ENCODE measurements at places on chromosomes 7 and 10. TPM values are rescaled to one million over a fixed set of nuclear protein-coding genes. Genes with fewer than 3 reads are reported as not detected.

ZP3 gene
- total RNA-seq = 0.86 TPM

TRIM50 gene
- not detected for total RNA-seq

AEBP1 gene
- 148 TPM for total RNA-seq

DNA sequence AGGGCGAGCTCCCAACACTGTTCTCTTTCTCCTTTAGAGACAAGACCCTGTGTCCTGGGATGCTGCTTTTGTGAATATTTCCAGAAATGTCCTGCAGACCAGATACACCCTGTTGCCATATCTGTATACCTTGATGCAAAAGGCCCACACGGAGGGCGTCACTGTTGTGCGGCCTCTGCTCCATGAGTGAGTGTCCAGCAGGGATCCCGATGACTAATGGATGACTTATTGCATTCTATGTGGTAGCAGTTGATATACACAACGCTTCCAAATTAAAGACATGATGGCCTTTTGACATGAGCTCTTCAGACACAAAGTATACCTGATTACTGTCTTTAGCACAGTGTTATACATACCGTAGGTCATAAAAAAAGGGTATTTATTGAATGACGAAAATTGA is 45.0 kb upstream of the MGAM2 start:
- no peak for DNase-seq

DNA sequence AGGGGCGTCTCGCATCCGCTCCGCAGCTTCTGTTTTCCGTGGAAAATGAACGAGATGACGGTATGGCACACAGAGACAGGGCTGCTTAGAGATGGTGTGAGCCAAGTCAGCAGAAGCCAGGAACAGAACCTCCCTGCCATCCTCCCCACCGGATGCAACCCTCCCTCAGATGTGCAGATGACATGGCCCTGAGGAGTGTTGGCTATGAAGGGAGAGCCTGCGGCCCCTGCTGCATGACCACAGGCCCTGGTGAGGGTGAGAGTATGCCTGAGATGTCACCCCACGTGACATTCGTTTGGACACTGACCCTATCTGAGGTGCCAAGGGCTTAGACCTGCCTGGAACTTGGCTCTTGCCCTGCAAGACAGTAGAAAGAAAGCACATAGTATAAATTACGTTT is 29.4 kb downstream of the WIPF3 start:
- no peak for DNase-seq

DNA sequence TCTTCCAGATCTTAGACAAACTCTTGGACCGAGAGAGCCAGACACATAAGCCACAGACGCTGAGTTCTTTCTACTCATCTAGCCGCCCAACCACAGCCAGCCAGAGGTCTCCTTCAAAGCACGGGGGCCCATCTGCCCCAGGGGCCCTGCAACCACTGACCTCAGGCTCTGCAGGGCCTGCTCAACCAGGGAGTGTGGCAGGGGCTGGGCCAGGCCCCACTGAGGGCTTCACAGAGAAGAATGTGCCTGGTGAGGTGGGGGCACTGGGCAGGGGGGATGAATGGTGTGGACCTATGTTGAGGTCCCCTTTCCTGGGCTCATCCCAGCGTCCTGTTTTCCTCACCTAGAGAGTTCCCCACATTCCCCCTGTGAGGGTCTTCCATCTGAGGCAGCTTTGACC is 11.4 kb downstream of the ZSWIM8 start:
- DNase-seq = no peak

- DNase-seq = peak; percentile 3
Observed at GRCh38 chr10:97882142-97883091, 32.8 kb downstream of the GOLGA7B start.

GRCh38 chr7:116196947-116197346 is 13.4 kb upstream of the TES start:
- no peak for DNase-seq

DNA sequence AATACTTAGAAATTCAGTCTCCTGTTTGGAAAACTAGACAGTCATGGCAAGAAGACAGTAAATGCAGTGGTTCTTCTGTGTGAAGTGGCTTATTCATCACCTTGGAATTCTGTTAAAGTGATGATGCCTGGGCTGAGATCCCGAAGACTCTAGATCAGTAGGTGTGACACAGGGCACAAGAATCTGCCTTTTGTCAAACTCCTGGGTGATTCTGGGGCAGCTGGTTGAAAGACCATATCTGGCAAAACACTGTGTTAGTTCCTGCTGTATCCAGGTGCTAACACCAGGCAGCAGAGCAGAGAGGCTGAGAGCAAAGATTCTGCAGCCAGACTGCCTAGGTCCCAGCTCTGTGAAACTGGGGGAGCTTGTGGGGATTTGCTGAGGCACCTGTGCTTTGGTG is 26.5 kb downstream of the MRC1 start:
- peak; percentile 67 for DNase-seq

- no peak for DNase-seq
Observed at GRCh38 chr10:89428877-89429276, 14.5 kb downstream of the IFIT5 start.

- DNase-seq = no peak
Observed at GRCh38 chr10:120458432-120458831, 1.4 kb downstream of the PLPP4 start.

DNA sequence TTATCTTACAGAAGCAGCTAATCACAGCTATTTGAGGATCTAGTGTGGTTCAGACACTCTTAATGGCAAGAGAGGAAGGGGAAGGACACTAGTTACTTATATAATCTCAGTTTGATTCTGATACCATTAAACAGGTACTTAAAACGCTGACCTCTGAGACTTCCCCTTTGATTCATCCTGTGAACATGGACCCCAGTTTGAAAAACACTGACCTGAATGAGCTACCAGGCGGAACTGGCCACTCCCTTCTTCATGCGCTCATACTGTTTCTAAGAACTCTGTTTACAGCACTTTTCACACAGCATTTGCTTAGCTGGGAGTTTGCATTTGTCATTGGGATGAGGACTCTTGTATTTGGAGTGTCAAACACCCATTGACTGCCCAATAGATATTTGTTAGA is 45.7 kb downstream of the BEND7 start:
- no peak for DNase-seq

DNA sequence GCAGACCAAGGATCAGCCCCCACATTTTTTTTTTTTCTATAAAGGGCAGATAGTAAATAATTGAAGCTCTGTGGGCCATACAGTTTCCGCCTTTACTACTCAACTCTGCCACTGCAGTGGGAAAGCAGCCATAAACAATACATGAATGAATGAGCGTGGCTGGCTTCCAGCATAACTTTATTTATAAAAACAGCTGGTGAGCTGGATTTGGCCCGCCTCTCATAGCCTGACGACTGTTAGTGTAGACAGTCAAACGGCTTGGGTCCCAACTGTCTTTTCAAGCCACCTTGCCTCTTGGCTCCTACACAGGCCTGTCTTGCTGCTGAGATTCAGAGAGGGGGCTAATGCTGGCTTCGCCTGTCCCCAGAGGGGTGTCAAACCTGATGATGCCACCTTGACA is 169.8 kb upstream of the GPR26 start:
- no peak for DNase-seq

DNA sequence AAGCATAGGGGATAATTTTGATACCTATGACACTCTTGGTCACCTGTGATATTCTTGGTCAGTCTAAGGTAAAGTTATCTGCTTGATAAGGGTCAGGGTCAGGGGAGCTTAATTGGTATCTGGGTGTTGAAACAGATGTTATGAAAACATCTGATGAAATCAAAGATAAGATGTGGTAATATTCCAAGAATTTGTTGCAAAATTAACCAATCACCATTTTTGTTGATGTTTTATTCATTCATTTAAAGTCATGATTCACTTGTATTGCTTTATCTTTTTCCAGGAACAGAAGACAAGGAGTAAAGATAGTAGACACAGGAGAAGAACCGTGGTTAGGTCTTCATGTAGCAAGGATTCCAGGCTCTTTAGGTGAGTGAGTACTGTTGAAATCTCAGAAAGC is 103.1 kb downstream of the SEMA3C start:
- DNase-seq = peak; percentile 32

Data from fibroblast of villous mesenchyme (primary cell).